Hematopoietic multipotent progenitor cell treated with erythropoietin and hydrocortisone succinate and interleukin-3 and kit ligand, for 17 days (in vitro differentiated cells): ENCODE measurements at places on chromosomes 5 and 9.
A peak's percentile ranks its signal among the peaks of the same experiment; 100 is the strongest.

DNA sequence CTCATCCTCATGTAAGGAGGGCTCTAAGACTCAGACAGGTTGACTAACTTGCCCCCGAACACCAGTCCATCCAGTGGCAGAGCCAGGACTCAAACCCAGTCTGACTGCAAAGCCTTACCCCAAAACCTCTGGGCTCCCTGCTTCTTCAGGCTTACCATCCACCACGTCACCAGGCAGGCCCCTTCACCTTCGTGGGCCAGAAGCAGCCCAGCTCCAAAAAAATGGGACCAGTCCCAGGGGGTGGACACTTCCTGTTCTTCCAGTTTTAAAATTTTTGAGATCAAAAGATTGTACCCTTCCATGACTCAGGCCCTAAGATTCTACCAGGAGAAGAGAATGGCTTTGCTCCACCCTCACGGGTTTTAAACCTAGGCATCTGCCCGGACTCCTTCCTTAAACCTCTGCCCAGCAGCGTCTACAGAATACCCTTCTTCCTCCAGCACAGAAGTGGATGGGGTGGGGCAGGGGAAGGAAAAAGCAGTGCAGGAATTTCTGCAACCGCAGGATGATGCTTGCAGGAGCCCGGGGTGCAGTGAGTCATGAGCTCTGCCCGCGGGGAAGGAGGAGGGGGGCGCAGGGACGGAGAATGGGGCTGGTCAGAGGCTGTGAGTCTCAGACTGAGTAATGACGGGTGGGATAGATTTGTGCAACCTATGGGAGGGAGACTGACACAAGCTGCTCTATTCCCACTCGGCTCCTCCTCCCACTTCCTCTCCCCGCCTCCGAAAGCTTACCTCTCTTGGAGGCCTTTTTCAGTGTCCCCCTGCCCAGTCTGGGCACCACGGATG, 50.4 kb upstream of the STXBP1 start:
- DNase-seq = no peak

GRCh38 chr5:126852091-126852571, 75.2 kb downstream of the LMNB1 start:
- DNase-seq = no peak

- no peak for DNase-seq
These were observed 133.4 kb downstream of the ADAMTS19 start for GRCh38 chr5:129593525-129593924.

GRCh38 chr5:146409054-146409671, 38.0 kb upstream of the TCERG1 start:
- no peak for DNase-seq

DNA sequence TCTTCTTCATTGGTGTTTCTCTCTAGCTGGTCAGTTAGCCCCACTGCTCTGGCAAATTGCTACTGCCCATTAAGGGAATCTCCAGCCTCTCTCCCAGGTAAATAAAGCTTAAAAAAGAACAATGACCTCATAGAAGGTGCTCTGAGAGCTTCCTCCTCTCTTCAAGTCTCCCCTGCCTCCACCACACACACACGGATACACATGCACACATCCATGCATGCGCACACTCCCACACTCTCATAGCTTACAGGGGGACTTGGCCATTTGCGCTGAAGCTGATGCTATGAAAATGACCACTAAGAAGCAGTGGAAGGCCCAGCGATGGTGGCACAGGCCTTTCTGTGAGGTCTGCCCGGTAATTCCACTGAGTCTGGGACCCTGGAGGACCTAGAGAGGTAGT, 250.9 kb downstream of the AOPEP start:
- DNase-seq = no peak

GRCh38 chr9:129885018-129885669, 49.9 kb downstream of the USP20 start:
- peak; percentile 77 for DNase-seq

- no peak for DNase-seq
These were observed 219.9 kb upstream of the GAS1 start for GRCh38 chr9:87167161-87167560.

- no peak for DNase-seq
These were observed 3.7 kb upstream of the DNAJC25 start for GRCh38 chr9:111627260-111627963.

DNA sequence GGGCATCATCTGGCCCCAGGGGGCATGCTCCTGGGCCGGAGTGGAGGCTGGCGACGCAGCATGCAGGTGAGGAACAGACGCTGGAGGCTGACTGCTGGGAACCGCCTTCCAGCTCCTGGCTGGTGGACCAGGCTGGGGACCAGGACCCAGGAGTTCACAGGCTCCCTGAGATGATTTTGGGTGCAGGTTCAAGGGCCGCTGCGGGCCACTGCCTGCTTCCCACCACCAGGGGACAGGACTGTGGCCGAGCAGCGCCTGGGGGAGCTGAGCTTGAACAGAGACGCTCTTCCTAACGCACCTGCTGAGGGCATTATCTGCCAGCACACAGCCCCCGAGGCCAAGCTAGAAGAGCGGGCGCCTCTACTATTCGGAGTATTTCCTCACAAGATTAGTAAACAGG, 132.1 kb upstream of the RAPGEF1 start:
- no peak for DNase-seq

DNA sequence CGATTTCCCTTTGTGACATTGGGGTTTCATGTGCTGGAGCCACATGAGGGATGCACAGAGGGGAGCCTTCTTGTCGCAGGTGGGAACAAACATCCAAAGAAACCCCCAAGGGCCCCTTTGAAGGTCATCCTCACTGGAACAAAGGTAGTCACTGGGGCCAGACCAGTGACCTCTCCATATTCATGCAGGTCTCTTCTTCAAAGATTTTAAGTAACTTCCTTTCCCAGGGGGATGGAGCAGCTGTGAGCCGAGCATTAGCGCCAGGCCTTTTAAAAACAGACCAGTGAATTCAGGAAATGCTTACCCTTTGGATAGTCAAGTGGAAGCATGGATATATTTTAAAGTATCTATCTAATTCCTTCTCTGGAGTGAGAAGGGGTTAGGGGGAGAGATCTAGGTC, 33.0 kb downstream of the DAPK1 start:
- DNase-seq = no peak

GRCh38 chr5:34488984-34489383, 167.1 kb upstream of the RAI14 start:
- no peak for DNase-seq

DNA sequence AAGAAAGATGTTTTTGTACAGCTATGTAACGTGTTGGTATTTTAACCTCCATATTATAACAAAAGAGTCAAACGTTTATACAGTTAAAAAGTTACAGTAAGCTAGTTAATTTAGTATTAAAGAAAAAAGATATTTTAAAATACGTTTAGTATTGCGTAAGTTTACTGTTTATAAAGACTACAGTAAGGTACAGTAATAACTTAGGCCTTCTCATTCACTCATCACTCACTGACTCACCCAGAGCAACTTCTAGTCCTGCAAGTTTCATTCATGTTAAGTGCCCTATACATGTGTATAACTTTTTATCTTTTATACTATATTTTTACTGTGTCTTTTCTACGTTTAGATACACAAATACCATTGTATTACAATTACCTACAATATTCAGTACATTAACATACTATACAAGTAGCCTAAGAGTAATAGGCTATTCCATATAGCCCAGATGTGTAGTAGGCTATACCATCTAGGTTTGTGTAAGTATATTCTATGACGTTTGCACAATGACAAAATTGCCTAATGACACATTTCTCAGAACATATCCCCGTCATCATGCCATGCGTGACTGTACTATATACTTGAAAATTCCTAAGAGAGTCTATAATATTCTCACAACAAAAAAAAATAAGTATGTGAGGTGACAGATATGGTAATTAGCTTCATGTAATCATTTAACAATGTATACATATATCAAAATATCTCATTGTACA, 33.8 kb downstream of the ERP44 start:
- DNase-seq = no peak

DNA sequence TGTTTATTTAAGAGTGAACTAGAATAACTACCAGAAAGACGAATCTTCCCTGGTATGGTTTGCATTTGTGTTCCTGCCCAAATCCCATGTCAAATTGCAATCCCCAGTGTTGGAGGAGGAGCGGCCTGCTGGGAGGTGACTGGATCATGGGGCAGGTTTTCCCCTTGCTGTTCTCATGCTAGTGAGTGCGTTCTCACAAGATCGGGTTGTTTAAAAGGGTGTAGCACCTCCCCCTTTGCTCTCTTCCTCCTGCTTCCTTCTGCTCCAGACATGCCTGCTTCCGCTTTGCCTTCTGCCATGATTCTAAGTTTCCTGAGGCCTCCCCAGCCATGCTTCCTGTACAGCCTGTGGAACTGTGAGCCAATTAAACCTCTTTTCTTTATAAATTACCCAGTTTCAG, 210.3 kb upstream of the TBC1D2 start:
- no peak for DNase-seq

DNA sequence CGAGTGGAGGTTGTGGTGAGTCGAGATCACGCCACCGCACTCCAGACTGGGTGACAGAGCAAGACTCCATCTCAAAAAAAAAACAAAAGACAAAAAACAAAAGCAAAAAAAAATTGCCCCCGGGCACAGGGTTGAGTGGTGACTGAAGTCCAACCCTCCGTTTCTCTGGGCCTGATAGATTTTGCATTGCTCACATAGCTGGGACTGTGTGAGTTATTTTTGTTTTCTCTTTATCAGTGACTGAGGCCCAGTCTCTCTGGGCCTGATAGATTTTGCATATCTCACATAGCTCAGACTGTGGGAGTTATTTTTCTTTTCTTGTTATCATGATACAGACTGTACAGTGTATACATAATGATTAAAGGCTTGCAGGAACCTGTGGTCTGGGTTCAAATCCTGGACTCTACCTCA, 2.6 kb upstream of the SLC28A3 start:
- no peak for DNase-seq

DNA sequence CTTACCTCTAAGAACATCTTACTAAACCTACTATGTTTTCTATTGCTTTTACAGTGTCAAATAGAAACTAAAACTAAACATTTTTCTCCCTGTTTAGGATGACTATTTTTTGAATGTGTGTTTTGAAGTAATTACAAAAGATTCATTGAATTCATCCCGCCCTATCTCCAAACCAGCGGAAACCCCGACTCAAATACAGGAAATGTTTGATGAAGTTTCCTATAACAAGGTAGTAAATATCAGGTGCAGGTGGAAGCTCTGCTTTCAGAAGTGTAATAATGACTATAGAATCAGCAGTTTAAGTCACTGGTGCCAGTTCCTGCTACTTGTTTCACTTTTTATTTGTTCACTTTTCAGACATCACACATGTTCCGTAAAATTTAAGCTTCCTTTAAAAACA, 20.0 kb downstream of the ERAP2 start:
- no peak for DNase-seq

DNA sequence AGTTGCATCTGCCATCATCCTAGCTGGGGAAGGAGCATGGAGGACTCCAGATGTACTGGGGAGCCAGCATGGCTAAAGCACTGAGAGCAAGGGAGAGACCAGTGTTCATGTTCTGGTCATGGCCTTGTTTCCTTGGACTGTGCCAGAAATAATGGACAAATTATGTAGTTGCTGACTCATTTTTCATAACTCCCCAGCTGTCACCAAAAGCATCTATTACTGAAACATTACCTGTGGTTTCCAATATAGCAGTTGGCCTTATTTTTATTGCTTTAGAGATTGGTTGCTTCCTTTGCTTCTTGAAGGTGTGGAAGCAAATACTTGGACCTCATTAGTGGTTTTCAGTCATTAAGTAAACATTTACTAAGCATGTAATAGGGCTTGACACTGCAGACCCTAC, 11.3 kb downstream of the RALGPS1 start:
- no peak for DNase-seq

GRCh38 chr5:5792106-5792505, 369.6 kb downstream of the ICE1 start:
- no peak for DNase-seq

GRCh38 chr5:42760426-42760825, 3.8 kb downstream of the CCDC152 start:
- DNase-seq = no peak
